CD4-positive, alpha-beta T cell treated with Interleukin-21 for 1 hour (primary cell): ENCODE measurements at places on chromosomes 11 and 22.

- peak; percentile 43 for DNase-seq
These were observed 44.5 kb downstream of the PARVB start for GRCh38 chr22:44068422-44069191.

GRCh38 chr11:122181893-122182292 is 65.9 kb upstream of the BLID start:
- no peak for DNase-seq

DNA sequence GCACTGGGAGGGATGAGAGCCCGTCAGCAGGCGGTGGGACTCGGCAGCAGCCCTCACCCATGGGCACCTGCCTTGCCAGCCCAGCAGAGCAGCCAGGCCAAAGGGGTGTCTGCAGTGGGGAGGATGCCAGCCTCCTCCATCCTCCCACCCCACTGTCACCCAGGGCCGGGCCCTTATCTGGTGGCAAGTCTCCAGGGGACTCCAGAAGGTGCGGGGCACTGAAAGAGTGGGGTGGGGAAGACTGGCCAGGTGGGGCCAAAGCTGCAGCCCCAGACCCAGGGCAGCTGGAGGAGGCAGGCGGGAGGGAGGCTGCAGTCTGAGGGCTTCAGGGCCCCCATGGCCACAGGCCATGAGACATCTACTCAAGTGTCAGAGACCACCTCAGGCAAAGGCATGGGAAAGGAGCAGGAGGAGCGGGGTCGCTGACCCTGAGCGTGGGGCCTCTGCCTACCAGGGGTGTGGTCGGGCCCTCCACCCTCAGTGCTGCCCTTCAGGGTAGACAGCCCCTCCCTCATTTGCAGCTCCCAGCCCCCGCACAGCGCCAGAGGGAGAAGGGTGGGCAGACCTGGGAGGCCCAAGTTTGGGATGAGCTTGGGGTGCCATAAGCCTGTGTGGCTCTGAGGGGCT is 3.5 kb downstream of the DGCR6L start:
- DNase-seq: no peak

DNA sequence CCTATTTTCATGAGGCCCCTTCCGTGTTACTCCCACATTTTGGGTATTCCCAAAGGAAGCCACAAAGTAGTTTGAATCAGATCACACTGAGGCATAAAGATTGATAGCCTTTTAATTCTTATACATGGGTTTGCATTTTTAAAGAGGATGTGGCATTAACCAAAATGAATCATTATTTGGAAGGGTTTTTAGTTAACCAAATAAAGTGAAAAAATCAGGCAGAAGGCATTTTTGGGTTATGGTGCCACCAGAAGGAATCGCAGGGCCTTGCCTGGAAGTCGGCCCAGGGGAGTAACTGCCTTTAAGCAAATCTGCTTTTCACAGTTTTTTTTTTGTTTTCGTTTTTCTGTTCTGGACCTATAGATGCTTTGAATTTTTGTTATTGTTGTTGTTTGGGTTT is 55.4 kb downstream of the HSD17B12 start:
- no peak for DNase-seq

- DNase-seq: no peak
These were observed 12.5 kb upstream of the MICALL1 start for GRCh38 chr22:37893583-37893983.

GRCh38 chr11:100776212-100776896 is 89.3 kb downstream of the ARHGAP42 start:
- DNase-seq: no peak

DNA sequence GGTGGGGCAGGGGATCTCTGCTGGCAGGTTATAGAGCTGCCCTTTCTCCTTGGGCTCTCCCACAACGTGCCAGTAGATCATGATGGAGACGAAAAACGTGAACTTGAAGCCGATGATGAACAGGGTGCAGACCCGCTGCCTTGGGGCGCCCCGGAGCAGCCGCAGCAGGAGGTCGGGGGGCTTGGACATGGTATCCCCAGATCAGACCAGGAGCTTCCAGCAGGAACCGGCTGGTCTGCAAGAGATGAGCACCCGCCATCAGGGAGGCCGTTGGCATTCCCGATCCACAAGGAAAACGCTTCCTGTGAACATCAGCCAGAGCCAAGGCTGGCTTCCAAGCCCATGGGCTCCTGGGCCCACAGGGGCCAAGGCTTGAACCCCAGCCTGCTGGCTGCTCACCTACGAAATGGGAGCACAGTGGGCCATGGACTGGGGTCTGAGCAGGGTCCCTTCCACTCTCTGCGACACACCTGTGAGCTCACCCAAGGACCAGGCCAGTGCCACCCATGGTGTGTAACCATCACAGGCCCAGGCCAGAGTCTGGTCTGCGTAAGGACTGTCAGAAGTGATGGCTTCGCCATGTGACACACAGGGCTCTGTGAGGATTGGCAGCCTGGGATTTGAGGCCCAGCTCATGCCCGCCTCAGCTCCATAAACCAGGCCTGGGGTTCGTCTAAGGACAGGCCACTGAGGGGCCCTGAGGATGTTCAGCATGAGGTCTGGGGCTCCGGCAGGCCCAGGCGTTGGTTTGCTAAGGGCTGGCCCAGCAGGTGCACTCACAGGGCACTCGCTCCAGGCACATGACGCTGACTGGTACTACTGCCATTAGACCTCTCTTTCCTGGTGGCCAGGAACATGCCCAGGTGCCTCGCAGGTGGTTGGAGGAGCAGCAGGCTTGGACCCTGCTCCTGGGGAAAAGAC is 26.6 kb downstream of the A4GALT start:
- no peak for DNase-seq

GRCh38 chr11:13473013-13473722 is 10.1 kb upstream of the BTBD10 start:
- DNase-seq: no peak

DNA sequence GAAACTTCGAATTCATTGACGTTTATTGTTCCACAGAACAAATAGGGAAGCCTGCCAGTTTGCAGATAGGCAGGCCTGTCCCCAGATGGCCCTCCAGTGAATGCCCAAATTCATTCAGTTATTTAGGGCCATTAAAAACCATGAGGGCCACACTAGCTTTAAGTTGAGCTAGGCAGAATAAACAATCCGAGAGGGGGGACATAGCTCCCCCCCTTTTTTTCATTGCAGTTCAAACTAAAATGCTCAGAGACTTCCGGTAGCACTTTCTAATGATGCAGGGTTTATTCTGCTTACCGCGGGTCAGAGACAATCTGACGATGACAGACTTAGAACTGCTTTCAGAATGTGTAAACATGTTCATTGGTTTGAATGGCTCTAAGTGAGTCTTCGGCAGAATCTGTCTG is 72.0 kb downstream of the ZBTB16 start:
- DNase-seq: peak; percentile 16
